HuH-7.5 (cell line): ENCODE measurements at places on chromosomes 4 and X.
A peak's percentile ranks its signal among the peaks of the same experiment; 100 is the strongest.

DNA sequence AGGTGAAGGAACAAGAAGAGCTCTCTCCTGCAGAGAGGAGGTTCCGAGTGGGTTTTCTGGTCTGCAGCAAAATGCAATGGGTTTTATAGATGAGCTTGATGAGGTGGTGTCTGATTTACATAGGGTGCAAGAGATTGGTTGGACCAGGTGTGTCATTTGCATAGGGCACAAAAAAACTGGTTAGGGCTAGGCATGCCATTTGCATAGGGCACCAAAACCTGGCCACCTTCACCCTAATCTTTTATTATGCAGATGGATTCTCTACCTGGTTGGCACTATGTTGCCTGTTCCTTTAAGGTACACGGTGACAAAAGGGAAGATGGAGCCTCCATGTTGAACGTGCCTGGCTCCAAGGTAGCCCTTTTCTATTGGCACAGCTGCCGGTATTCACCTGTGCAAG is 94.5 kb upstream of the PRKX start:
- DNase-seq = no peak

DNA sequence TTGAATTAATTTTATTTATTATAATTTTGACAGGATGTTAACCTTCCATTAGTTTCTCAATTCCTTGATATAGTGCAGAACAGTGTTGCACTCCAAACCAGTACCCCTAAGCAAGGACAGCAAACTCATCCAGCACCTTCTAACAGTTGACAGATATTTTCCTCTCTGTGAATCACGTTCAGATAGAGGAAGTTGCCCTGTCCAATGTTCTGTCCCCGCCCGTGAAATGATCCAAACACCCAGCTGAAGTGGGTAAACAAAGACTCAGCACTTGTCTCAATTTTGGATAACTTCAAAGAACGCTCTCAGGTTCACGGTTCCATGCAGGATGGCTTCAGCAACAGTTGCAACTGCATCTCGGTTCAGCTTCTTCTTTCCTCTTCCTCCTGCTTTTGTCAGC is 1240.0 kb upstream of the ADGRL3 start:
- DNase-seq = no peak

- DNase-seq = no peak
Measured at GRCh38 chrX:39309721-39310152, 508.5 kb downstream of the MID1IP1 start.

- DNase-seq = no peak
Measured at GRCh38 chrX:4263030-4263803, 549.8 kb upstream of the PRKX start.

- DNase-seq = no peak
Measured at GRCh38 chr4:77043507-77044136, 32.2 kb downstream of the CCNI start.

- no peak for DNase-seq
Measured at GRCh38 chrX:129015381-129015780, 507.9 kb downstream of the SMARCA1 start.

GRCh38 chr4:77927991-77928925 is 65.6 kb downstream of the MRPL1 start:
- no peak for DNase-seq

- DNase-seq = no peak
Measured at GRCh38 chr4:139642364-139642763, 23.3 kb upstream of the MGST2 start.

GRCh38 chr4:172147687-172148086 is 334.5 kb downstream of the GALNTL6 start:
- no peak for DNase-seq

- no peak for DNase-seq
Measured at GRCh38 chr4:114349543-114350175, 248.9 kb upstream of the UGT8 start.

DNA sequence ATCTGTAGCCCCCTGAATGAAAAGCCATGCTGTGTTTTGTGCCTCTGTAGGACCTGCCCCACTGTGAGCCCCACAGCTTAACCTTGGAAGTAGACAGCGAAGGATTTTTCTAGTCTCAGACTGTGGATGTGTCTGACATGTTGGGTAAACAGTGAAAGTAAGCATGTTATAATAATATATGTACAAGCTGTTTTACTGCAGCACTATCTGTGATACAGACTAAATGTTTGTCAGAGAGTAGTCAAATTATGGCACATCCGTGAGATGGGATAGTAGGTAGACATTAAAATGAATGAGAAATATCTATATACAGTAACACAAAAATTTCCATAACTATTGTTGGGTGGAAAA is 381.2 kb upstream of the NR3C2 start:
- DNase-seq = no peak

DNA sequence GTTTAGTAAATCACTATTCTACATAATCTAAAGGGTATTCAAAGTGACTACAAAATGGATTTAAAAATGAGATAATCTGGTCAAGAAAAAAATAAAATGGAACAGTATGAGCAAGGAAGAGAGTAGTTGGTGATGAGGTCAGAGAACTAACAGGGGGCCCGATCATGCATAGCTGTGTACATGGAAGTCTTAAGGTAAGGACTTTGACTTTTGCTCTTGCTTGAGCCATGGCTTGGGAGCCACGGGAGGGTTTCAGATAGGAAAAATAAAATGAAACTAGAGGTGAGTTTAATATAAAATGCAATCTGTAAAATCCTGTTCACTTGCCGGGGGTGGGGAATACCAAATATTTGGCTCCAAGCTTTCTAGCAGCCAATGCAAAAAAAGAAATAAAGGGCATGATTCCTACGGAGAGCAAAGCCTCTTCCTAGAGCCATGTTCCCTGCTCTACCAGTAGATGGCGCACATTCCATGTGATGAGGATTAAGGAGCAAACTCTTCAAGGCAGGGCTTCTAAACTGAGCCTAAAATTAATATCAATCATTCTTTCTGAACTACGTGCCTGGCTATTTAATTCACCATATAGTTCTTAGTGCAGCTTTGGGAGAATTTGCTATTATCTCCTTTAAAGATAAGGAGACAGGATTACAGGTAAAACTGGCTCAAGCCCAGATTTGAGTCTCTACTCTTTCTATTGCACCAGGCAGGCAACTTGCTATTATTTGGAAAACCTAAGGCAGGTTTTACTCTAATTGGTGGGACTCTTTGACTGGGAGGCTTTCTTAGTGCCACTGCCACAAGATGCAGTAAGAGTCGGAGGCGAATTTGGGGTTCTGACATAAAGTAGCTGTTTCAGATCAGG is 6.8 kb upstream of the CLCN5 start:
- no peak for DNase-seq

DNA sequence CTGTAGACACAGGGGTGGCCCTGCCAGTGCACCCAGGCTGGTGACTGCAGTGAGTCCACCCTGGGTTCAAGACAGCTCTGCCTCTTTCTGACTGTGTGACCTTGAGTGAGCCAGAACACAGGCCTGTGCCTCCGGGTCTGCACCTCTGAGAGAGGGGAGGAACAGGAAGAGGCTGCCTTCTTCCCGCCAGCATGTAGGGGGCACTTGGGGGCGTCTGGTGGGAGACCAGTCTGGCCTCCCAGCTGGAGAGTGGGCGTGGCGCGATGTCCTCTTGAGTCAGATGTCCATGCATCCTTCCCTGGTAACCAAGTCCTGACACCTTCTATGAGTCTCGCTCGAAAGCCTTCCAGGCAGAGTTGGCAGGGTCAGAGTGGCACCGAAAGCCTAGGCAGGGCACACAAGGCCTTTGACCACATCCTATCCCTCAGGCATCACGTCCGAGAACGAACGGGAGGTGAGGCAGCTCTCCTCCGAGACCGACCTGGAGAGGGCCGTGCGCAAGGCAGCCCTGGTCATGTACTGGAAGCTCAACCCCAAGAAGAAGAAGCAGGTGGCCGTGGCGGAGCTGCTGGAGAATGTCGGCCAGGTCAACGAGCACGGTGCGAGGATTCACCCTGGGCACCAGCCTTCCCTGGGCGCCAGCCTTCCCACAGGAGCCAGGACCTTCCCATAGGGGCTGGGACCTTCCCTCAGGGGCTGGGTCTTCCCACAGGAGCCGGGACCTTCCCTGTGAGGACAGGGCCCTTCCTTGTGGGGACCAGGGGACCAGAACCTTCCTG is 21.3 kb downstream of the WFS1 start:
- DNase-seq = no peak

GRCh38 chr4:26372076-26372475 is 51.3 kb downstream of the RBPJ start:
- DNase-seq = no peak

DNA sequence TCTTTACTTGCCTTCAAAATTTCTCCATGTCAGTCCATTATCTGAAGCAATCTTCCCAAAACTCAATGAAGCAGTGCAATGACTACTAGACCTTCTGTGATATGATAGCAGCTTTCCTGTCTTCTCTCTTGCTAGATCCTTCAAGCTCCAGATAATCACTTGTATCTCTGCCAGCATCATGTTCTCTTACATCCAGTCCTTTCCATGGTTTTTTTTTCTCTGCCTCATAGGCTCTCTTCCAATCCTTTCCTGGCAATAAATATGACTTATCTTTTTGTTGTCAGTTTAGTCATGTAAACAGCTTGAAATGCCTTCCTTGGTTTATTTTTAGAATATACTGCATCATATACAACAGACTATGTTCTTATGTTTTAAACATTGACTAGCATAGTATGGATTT is 193.5 kb downstream of the CFAP299 start:
- no peak for DNase-seq

DNA sequence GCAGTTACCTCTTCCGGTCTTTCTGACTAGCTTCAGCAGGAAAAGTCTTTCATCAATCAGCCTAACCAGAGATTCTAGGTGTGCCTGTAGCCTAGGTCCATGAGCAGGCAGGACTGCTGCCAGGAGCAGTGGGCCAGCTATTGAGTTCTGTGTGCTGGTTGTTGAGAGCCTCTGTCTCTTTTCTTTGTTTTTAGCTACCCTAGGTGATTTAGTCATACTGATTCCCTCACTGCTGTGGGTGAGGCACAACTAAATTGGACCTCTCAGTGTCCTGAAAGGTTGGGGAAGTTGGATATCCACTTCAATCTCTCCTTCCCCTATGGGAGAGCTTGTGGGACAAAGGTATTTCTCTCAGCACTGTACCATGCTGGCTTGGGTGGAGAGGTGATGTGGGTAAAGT is 354.9 kb downstream of the GPAT3 start:
- no peak for DNase-seq

- DNase-seq = no peak
Measured at GRCh38 chrX:37714479-37714878, 28.9 kb downstream of the XK start.

GRCh38 chr4:103075894-103076746 is 441 bp downstream of the SLC9B2 start:
- DNase-seq = peak; percentile 34

- DNase-seq = no peak
Measured at GRCh38 chr4:141659539-141659938, 23.2 kb downstream of the IL15 start.

DNA sequence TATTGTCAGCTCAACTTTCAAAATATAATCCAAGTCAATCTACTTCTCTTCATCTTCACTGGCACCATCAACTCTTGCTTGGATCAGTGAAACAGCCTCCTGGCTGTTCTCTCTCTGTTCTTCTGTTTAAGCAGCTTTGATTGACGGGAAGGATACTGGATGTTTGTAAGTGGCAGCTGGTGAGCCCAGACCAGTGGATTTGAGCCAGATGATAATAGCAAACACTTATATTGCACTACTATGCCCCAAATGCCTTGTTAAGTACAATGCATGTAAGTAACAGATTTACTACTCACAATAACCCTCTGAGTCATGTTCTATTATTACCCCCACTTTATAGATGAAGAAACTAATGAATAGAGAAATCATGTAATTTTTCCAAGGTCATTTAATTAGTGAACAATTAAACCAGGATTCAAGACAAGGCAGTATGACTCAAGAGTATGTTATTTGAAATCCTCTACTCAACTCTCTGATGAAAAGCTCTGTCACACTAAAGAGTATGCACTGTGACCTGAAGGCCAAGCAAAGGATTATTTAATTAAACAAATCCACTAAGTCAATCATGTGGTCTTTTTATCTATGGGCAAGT is 44.8 kb downstream of the SPANXN3 start:
- DNase-seq = no peak

- DNase-seq = no peak
Measured at GRCh38 chr4:142380052-142380602, 466.0 kb downstream of the INPP4B start.

GRCh38 chrX:136598631-136599030 is 49.3 kb upstream of the CD40LG start:
- no peak for DNase-seq

DNA sequence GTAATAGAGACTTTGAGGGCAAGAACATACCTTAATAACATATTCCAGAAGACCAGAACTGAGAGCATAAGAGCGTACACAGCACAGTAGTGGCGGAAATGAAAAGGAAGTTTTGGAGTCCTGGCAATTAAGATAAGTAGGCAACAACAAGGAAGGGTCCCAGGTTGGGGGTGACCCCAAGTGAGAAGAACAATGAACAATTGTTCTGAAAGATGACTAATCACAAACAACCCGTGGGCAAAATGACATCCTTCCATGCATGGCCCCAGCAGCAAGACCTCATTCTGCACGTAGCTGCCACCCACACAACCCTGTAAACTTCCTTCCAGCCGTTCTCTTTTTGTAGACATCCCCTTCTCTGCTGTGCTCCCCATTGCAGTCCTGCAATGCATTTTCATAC is 384.4 kb upstream of the PABPC4L start:
- DNase-seq = no peak

GRCh38 chr4:187283201-187283955 is 559.7 kb upstream of the FAT1 start:
- DNase-seq = no peak

- no peak for DNase-seq
Measured at GRCh38 chr4:78630615-78631014, 79.0 kb downstream of the ANXA3 start.

DNA sequence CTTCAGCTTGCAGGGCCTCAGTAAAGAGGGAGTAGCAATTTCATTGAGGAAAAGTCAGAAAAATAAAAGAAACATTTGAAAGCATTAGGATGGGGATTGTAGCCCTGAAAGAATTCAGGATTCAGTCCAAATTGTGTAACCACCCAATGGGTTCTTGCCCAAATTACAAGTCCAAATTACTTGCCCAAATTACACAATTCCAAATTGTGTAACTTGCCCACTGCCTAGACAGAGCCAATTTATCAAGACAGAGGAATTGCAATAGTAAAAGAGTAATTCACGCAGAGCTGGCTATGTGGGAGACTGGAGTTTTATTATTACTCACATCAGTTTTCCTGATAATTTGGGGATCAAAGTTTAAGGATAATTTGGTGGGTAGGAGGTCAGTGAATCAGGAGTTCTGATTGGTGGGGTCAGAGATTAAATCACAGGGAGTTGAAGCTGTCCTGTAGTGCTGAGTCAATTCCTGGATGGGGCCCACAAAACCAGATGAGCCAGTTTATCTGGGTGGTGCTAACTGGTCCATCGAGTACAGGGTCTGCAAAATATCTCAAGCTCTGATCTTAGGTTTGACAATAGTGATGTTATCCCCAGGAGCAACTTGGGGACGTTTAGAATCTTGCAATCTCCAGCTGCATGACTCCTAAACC is 18.1 kb upstream of the PAGE5 start:
- no peak for DNase-seq

DNA sequence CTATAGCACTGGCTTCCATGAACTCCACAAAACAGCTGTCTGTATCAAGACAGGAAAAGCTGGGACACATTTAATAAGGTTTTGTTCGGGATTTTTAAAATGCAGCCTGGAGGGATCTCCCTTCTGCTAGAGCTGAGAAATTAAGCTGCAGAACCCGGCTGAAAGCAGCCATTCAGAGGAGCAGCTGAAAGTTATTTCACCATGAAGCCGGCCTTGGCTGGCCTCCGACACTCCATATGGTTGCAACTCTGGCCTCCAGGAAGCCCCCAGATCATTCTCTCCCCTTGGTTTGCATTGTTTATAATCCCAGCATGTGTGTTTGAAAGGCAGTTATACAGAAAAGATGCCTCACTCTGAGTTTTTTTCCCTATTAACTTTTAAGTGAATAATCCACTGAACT is 239.4 kb downstream of the SPATA18 start:
- no peak for DNase-seq

GRCh38 chr4:24195991-24196736 is 306.3 kb upstream of the PPARGC1A start:
- no peak for DNase-seq
